ENCODE measurements at places on chromosomes 13 and 19.
A peak's percentile ranks its signal among the peaks of the same experiment; 100 is the strongest.

DNA sequence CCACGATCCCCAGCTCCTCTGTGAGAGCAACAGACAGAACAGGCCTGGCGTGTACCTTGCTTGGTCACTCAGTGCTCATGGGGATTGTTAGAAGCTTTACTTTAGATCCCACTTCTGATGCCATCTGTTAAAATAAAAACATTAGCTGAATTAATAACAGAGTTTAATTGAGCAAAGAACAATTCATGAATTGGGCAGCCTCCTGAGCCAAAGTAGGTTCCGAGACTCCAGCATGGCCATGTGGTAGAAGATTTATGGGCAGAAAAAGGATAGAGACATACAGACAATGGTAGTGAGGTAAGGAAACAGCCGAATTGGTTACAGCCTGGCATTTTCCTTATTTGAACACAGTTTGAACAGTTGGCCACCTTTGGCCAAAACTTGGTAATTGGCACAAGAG, 223.9 kb upstream of the TRPC4 start:
- no peak for DNase-seq

GRCh38 chr19:29524912-29525831, 622 bp upstream of the VSTM2B start:
- no peak for DNase-seq

DNA sequence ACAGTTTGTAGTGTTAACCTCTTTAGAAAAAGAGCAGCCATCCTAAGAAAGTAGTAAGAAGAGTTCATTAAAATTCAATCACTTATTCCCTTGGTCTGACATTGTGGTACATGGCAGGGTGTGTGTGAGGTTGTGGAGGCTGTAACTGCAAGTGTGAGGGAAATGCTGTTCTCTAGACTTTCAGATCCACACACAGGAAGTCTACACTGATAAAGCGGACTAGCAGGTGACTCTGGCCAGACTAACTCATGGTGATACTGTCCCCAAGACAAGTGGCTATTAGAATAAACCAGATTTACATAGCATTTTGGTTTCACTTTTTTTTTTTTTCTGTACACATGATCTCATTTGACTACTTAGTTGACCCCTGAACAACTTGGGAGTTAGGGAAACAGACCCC, 10.0 kb downstream of the MTIF3 start:
- no peak for DNase-seq

DNA sequence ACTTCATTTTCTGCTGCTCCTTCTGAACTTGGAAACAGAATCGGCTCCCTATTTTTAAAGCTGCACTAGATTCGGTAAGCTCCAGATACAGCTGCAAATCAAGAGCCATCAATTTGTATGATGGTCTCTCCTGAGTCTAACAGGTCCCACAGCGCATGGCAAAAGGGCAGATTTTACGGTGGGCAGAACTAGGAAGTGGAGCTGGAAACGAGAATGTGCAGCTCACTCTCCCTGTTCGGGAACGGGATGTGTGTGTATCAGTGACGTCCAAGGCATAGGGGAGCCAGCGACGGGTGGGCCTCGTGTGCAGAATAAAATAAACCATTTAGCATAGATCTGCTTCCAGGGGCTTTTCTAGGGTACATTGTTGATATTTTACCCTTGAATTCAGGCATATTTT, 74.2 kb downstream of the COL4A1 start:
- peak; percentile 85 for DNase-seq

- DNase-seq: no peak
Measured at GRCh38 chr13:102380012-102380411, 21.8 kb downstream of the FGF14 start.

DNA sequence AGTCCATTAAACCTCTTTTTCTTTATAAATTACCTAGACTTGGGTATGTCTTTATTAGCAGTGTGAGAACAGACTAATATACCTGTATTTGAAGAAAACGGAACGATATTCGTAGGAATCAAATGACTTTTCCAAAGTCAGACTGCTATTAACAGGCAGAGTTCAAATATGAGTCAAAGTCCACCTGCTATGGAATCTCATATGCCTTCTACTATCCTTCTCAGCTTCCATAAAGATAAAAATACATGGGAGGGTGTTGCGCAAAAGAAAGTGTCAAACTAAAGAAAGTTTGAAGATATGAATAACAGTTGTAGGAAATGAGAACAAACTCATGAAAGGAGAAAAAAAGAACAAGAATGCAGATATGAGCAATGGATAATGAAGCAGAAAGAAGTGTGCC, 704.6 kb downstream of the EFNB2 start:
- DNase-seq: no peak

GRCh38 chr19:1079566-1080111, 12.7 kb downstream of the ARHGAP45 start:
- DNase-seq: no peak

DNA sequence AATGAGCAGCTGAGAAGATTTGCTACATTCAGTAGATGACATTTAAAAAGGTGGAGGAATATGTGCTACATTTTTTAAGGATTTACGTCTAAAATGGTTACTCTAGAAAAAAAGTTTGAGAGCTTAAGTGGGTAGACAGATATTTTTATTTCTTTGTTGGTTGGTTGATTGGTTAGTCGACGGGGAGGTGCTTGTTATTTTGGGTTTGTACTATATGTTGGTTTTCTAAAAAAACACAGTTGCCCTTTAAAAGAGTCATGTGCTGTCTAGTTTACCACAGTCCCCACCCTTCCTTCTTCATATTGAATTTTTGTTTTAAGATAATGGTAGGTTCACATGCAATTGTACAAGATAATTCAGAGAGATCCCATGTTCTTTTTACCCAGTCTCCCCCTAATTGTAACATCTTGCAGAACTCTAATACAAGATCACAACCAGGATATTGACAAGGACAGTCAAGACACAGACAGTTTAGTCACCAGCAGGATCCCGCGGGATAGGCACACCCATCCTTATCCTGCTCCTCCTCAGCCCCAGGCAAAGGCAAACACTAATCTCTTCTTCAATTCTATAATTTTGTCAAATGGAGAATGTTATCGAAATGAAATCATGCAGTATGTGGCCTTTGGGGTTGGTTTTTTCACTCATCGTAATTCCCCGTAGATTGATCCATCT, 171.4 kb downstream of the FOXO1 start:
- DNase-seq: no peak

DNA sequence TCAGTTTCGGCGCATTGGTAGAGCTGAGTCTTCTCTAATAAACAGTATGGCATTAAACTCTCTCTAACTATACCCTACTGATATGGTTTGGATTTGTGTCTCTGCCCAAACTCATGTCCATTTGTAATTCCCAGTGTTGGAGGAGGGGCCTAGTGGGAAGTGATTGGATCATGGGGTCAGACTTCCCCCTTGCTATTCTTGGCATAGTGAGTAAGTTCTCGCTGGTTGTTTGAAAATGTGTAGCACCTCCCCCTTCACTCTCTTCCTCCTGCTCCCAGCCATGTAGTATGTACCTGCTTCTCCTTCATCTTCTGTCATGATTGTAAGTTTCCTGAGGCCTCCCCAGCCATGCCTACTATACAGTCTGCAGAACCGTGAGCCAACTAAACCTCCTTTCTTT, 682.7 kb upstream of the ARGLU1 start:
- no peak for DNase-seq

Data from skeletal muscle cell (primary cell).